ENCODE measurements at places on chromosomes 4 and X. TPM values are rescaled to one million over a fixed set of nuclear protein-coding genes. Genes with fewer than 3 reads are reported as not detected.
A peak's percentile ranks its signal among the peaks of the same experiment; 100 is the strongest.

GRCh38 chrX:14932136-14932535 is 58.9 kb downstream of the MOSPD2 start:
- H3K27ac ChIP-seq = no peak overlapping the region
- H3K36me3 ChIP-seq = no peaks in the 10 kb centered on the region
- peaks cover 6% of the 10 kb centered on the region for H3K27me3 ChIP-seq
- DNase-seq = no peak

DNA sequence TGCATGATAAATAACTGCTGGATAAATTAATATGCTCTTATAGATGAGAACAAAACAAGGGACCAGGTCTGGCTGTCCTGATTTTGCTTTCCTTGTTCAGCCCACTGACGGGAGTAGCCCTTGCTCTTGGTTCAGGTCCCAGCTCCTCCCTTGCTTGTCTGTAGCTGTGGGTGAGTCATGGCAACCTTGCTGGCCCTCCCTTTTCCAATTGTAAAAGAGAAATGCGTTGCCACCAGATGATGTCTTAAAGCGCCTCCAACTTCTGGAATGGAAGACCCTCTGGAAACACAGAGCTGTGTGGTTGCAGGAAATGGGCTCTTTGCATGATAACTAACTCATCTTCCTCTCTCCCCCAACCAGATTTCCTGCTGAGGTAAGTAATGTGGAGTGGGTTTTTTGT is 171.4 kb downstream of the AASDH start:
- DNase-seq = no peak
- no peaks in the 10 kb centered on the region for H3K4me1 ChIP-seq
- H3K4me3 ChIP-seq = no peak overlapping the region

Gene SH2D1A
- 0.11 TPM for polyA plus RNA-seq

DNA sequence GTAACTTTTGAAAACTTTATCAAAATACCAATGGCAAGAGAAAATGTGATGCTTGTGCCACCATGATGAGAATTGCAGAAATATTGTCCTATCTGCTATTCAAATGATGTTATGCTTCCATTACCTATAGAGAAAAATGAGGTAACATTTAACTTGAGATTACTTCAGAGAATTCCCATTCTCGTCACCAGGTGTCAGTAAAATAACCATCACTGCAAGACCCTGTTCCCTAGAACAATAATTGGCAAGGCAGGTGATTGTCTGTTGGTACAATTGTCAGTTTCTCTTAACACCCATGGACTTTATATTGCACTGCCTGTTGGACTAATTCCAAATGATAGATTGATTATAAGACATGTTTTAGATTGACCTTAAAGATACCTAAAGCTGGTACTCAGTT is 179.9 kb downstream of the GABRG1 start:
- H3K27ac ChIP-seq = no peak overlapping the region
- H3K4me1 ChIP-seq = no peaks in the 10 kb centered on the region
- no peaks in the 10 kb centered on the region for H3K27me3 ChIP-seq

Gene PIR
- polyA plus RNA-seq = not detected

- no peak for DNase-seq
- no peaks in the 10 kb centered on the region for H3K36me3 ChIP-seq
- H3K27ac ChIP-seq = no peak overlapping the region
- H3K4me3 ChIP-seq = no peak overlapping the region
- H3K4me1 ChIP-seq = peaks cover 4% of the 10 kb centered on the region
These were observed 39.1 kb downstream of the HEPH start for GRCh38 chrX:66203114-66203513.

- H3K4me1 ChIP-seq = no peaks in the 10 kb centered on the region
- H3K27ac ChIP-seq = no peak overlapping the region
- no peak overlapping the region for H3K4me3 ChIP-seq
- no peak for DNase-seq
- no peaks in the 10 kb centered on the region for H3K36me3 ChIP-seq
These were observed 515.1 kb upstream of the ZFP42 start for GRCh38 chr4:187480146-187481145.

DNA sequence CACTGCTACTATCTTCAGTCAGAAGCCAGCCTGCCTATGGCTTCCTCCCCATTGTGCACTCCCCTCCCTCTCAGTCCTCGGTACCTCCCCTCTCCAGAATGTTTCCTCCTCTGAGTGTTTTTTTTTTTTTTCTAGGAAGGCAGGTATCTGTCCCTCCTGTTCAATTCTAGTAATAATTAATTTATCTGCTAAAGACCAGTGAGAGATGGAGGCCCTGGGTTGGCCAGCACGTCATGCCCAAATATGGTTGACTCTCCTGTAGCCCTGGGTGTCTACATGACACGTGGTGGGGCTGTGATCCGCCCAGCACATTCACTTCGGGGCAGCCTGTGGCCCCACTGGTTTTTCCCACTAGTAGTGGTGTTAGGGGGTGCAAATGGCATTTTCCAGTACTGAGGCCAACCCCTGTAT is 1.8 kb downstream of the FLNA start:
- H3K27ac ChIP-seq = peak overlapping the region; percentile 50
- H3K4me3 ChIP-seq = peak overlapping the region; percentile 85
- no peak for DNase-seq
- H3K36me3 ChIP-seq = no peaks in the 10 kb centered on the region

DNA sequence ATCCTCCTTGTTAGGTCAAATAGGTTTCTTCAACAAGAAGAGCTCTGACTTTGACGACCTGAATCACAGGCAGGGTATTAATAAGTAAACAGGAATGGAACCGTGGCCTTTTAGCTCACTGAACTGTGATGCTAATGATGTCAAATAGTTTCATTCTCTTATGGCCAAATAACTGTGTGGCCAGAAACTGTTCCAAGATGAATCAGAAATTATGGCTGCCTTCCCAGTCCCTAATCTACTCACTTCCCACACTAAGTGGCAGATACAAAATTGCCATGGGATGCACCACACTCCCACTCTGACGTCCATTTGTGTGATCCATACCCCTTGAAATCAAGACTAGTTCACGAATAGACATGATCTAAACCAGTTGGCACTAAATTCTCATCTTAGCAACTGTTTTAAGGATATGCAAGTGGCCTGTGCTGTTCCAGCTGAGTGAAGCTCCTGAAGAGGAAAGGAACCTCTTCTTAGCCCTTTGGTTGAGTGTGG is 455.4 kb downstream of the IL15 start:
- no peaks in the 10 kb centered on the region for H3K4me1 ChIP-seq
- H3K4me3 ChIP-seq = no peak overlapping the region
- no peaks in the 10 kb centered on the region for H3K36me3 ChIP-seq
- H3K27ac ChIP-seq = no peak overlapping the region
- no peak for DNase-seq
- H3K27me3 ChIP-seq = no peaks in the 10 kb centered on the region

Gene ABHD18
- 7.6 TPM for polyA plus RNA-seq

Gene MAMLD1
- polyA plus RNA-seq = 1.0 TPM

DNA sequence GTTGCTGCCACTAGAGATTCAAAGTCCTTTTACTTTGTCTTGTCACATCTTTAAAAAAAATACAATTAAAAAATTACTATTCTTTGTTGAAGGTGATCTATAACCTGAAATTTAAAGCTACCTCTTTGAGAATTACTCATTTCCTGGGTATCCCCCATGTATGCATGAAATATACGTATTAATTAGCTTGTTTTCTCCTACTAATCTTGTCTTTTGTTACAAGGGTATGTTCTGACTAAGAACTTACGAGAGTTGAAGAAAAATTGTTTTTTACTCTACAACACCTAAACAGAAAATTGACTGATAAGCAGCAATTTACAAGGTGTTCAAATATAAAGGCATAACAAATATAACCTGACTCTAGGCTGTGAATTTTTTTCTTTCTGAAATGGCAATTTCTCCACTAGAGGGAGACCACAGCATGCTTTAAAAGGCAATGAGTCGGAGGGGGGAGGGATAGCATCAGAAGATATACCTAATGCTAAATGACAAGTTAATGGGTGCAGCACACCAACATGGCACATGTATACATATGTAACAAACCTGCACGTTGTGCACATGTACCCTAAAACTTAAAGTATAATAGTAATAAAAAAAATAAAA is 249.6 kb downstream of the OPHN1 start:
- no peaks in the 10 kb centered on the region for H3K36me3 ChIP-seq
- H3K4me1 ChIP-seq = no peaks in the 10 kb centered on the region
- no peak overlapping the region for H3K27ac ChIP-seq
- H3K4me3 ChIP-seq = no peak overlapping the region
- no peak for DNase-seq

GRCh38 chr4:80489798-80490197 is 154.3 kb downstream of the CFAP299 start:
- no peak for DNase-seq
- no peak overlapping the region for H3K4me3 ChIP-seq
- H3K27ac ChIP-seq = no peak overlapping the region
- H3K27me3 ChIP-seq = no peaks in the 10 kb centered on the region

Gene STATH
- polyA plus RNA-seq = not detected

Gene TMPRSS11B
- polyA plus RNA-seq = not detected

DNA sequence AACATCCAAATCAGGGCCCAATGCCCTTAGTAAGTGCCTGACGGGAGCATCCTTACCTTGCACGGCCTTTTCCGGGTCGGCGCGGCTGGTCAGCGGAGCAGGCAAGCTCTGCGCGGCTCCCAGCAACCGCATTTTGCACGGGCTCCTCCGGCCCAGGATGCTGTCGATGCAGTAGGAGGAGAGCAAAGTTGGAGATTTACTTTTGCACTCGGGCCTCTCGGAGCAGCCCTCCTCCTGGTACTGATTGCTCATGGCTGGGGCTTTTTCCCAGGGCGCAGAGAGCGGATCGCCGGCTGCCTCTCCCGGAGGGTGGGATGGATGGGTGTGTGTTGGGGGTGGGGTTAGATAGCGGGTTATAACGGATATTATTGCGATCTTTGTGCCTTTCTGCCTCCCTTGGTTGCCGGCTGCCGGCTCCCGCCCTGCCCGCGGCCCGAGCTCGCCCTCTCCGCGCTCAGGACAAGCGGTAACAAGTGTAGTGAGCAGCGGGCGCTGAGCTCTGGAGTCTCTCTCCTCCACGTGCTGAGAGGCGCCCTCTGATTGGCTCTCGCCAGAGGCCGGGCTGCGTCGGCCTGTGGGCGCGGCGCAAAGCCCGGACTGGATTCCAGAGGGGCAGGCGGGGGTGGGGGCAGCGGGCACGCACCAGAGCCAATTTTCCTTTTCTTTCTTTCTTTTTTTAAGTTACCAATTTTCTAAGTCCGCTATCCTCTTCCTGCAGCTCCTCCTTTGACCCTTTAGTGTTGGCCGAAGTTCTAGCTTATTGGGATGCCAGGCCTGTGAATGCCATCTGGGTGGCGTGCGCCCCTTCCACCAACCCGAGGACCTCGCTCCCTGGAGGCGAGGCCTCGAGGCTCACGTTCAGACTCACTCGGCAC is at the start of gene ARX:
Gene ARX (minus strand): TSS at position 480 of the 875 bp plus-strand sequence. CDS start 228 bp downstream, at position 252.
- peak within 1 kb of the TSS; percentile 22 for H3K4me3 ChIP-seq
- no peak for DNase-seq
- H3K27ac ChIP-seq = peak within 1 kb of the TSS; percentile 44
- H3K36me3 ChIP-seq = no peaks in the 10 kb centered on the region
- peaks cover 56% of the 10 kb centered on the region for H3K27me3 ChIP-seq
- peaks cover 29% of the 10 kb centered on the region for H3K4me1 ChIP-seq

- no peaks in the 10 kb centered on the region for H3K36me3 ChIP-seq
- no peaks in the 10 kb centered on the region for H3K4me1 ChIP-seq
- no peak overlapping the region for H3K27ac ChIP-seq
- no peak for DNase-seq
These were observed 160.4 kb downstream of the GATB start for GRCh38 chr4:151600432-151600831.

Gene SSX2
- not detected for polyA plus RNA-seq

GRCh38 chrX:106608016-106608415 is 3.8 kb upstream of the RADX start:
- H3K4me1 ChIP-seq = peaks cover 9% of the 10 kb centered on the region
- no peak for DNase-seq
- no peaks in the 10 kb centered on the region for H3K27me3 ChIP-seq
- no peaks in the 10 kb centered on the region for H3K36me3 ChIP-seq
- no peak overlapping the region for H3K27ac ChIP-seq

- peak overlapping the region; percentile 85 for H3K27ac ChIP-seq
- H3K36me3 ChIP-seq = no peaks in the 10 kb centered on the region
- H3K4me3 ChIP-seq = peak overlapping the region; percentile 91
- DNase-seq = peak; percentile 40
- H3K27me3 ChIP-seq = no peaks in the 10 kb centered on the region
These were observed 25.6 kb downstream of the ELF4 start for GRCh38 chrX:130084631-130085237.

Gene FAM47A
- polyA plus RNA-seq = not detected

DNA sequence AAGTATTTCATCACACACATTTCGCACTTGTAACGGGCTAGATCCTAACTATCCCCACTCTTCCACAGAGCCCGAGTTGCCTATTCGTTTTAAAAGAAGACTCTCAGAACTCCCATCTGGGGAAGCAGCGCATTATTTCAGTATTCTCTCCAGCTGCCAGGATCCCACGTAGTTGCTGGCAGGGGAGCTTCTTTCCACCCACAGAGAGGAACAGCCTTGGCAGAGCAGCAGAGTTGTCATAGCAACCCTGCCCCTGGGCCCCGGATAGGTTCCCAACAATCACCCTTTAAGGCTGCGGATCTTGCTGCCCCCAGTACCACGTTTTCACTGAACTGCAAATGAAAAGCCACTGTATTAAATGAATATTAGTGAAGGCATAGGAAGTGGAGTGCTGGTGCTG is 106.7 kb downstream of the GPM6A start:
- no peaks in the 10 kb centered on the region for H3K4me1 ChIP-seq
- no peak overlapping the region for H3K27ac ChIP-seq
- H3K4me3 ChIP-seq = no peak overlapping the region
- no peaks in the 10 kb centered on the region for H3K27me3 ChIP-seq

- no peak for DNase-seq
- no peak within 1 kb of the TSS for H3K4me3 ChIP-seq
- no peaks in the 10 kb centered on the region for H3K36me3 ChIP-seq
- H3K4me1 ChIP-seq = no peaks in the 10 kb centered on the region
- H3K27me3 ChIP-seq = no peaks in the 10 kb centered on the region
These were observed at the start of gene TRPC5OS for GRCh38 chrX:111875881-111876280. Gene TRPC5OS, plus strand, starts transcription at chrX:111876181. Its CDS starts 25,669 bp downstream, at chrX:111901850.

Gene PORCN
- polyA plus RNA-seq = 12.2 TPM

GRCh38 chr4:132063829-132064228 is 1085.3 kb upstream of the PCDH10 start:
- no peaks in the 10 kb centered on the region for H3K4me1 ChIP-seq
- H3K27ac ChIP-seq = no peak overlapping the region
- no peak for DNase-seq
- peak overlapping the region; percentile 71 for H3K4me3 ChIP-seq
